ENCODE measurements at places on chromosomes 7 and 10.

- DNase-seq = no peak
These were observed 232.0 kb downstream of the PAXIP1 start for GRCh38 chr7:154770962-154771361.

- DNase-seq = no peak
These were observed 219.6 kb downstream of the PTEN start for GRCh38 chr10:88082806-88083596.

GRCh38 chr10:24340883-24341282 is 131.9 kb downstream of the KIAA1217 start:
- DNase-seq = no peak

DNA sequence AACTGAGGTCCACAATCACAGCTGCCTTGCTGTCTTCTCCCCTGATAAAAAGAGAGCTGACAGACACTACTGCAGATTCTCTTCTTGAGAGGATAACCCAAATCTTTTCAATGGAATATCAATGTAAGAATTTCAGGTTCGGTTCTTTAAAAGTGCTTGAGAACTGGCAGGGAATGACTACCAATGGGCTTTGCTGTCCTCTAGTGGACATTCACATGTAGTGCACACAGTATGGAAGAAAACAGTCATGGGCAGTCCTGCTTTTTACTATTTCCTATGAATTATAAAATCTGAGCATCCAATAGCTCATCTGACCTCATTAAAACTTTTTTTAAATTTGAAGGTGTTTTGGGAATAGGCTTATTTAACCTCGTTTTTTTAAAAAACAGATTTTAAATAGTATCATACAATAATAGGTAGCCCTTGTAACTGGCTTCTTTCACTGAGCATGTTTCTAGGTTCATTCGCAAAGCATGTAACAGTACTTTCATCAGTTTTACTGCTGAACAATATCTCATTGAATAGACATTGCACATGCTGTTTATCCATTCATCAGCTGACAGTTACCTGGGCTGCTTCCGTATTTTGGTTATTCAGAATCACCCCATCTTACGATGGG is 18.3 kb downstream of the FZD9 start:
- DNase-seq = peak; percentile 41

DNA sequence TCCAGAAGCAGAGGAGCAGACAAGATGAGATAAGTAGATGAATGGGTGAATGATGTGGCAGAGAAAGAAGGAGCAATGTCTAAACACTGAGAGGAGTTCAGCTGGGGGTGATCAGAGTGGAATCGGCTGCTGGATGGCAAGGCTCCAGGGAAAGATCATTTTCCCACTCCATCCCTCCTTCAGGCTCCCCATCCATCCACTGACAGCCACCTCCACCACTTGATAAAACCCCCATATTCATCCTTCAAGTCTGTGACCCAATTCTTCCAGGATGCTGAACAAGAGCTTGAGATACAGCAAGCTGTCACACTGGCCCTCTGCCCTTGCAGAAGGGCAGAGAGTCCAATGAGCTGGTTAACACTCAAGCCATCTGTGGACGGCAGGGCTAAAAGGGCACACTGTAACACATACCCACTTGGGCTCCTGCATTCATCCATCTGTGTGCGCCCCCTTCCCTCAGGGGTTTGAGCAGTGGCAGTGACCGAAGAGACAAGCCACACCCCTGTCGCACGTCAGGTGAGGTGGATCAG is 30.8 kb upstream of the CACNB2 start:
- peak; percentile 72 for DNase-seq

GRCh38 chr7:130433301-130433700 is 7.5 kb downstream of the CEP41 start:
- no peak for DNase-seq

GRCh38 chr7:70630818-70631457 is 501.0 kb upstream of the GALNT17 start:
- no peak for DNase-seq

DNA sequence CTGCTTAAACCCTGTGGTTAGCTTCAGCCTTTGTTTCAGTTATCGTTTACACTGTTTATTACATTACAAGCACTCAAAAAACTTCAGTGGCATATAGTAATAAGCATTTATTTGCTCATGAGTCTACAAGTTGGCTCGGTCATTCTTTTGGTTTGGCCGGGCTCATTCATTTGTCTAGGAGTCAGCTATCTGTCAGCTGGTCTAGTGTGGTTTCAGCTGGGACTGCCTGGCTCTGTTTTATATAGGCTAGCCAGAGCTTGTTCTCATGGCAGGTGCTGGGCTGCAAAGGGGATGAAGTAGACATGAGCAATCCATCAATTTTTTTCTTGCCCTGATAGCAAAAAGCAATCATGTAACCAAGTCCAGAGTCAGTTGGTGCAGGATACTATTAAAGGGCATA is 103.6 kb downstream of the MKLN1 start:
- DNase-seq = no peak

GRCh38 chr10:75432763-75433162 is 1.3 kb downstream of the LRMDA start:
- DNase-seq = no peak

DNA sequence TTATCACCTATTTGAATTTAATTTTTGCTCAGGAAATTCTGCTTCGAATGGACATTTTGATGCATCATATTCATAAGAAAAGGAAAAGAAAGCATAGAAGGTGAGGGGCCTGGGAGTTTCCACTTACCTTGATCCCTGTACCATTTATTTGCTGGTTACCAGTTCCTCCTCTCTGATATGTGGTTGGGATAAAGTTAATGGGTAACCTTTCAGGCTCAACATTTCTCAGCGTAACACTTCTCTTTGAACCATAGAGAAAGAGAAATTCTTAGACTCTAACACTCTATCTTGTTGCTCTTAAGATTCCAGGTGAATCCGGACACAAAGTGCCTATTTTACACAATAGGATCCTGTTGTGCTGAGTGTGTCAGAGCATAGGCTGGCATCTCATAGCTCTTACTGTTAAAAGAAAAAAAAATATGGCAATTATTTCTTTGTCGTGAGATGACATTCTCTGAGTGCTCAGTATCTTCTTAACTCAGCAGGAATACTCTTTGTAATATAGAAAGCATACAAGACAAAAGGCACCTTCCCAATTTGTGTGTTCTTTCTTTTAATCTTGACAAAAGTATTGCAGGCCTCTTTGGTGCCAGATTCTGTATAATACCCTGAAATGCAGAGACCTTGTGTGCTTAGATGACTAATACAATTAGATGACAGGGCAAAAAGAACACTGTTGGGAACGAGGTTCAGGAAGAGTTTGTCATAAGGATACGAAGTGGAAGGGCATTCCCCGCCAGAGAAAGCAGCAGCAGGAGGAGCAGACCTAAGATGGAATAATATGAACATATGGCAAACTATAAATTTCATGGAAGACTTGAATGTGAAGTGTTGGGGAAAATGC is 689.6 kb downstream of the NRG3 start:
- DNase-seq = no peak

GRCh38 chr7:158358926-158359645 is 228.5 kb downstream of the PTPRN2 start:
- DNase-seq = no peak
